ENCODE measurements at places on chromosomes 4 and X.

GRCh38 chr4:183940864-183941263 lies 35.8 kb downstream of the STOX2 start:
- no peak for DNase-seq

DNA sequence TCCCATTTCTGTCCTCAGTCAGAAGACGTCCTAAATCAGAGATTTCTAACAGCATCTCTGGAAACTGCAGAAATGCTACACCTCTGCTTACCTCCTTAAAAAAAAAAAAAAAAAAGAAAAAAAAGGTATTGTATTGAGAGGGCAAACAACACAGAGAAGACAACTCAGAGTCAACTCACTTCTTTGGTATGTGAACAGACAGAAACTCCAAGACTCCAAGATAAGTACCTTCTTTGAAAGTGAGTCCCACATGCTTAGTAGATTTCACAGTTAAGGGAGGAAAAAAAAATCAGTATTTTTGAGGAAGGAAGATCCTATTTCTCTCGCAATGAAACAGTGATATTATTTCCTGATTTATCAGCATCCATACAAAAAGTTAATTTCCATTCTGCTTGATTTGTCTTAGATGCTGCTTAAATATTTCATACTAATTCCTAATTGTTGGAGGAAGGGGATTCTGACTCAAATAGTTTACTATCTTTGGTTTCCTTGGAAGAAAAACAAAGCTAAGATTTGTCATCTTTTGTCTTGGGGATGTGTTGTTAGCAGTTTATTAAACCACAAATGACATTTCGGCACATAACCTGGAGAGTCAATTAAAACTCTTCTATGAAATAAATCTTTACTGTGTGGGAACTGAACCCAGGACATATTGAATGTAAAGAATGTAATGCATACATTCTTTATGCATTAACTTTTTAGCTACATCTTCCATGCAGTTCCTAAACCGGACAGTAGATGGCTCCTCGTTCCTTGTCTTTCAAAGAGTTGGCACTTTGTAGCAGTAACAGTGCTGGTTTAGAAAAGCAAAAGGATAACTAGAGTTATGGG lies 4.7 kb downstream of the RASGEF1B start:
- DNase-seq, result no peak

- DNase-seq, result no peak
Observed at GRCh38 chr4:115360431-115360830, 247.0 kb upstream of the NDST4 start.

- no peak for DNase-seq
Observed at GRCh38 chrX:108257556-108257955, 166.0 kb downstream of the ATG4A start.

- no peak for DNase-seq
Observed at GRCh38 chrX:133645256-133645655, 230.0 kb upstream of the GPC4 start.

- peak; percentile 31 for DNase-seq
Observed at GRCh38 chrX:66638591-66639500, at the start of gene EDA2R. TSS of gene EDA2R (minus strand) at chrX:66639078. CDS start at chrX:66616020, 23,058 bp downstream.

DNA sequence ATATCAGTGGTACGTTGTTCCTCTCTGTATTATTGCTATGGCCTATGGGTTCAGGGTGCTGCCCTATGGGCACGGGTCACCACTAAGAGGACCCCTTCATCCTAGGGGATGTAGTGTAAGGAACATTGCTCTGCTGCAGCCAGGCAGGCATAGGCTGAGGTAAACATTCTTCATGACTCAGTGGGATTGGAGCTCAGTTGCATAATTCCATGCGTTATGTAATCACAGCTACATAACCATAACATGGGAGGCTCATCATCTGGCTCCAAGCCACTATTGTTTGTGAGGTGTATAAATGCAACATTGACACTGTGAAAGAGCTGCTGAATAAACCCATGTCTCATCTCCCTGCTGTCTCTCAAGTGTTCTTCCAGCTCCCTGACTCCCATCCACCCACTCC lies 375.2 kb downstream of the MAGEE1 start:
- no peak for DNase-seq

DNA sequence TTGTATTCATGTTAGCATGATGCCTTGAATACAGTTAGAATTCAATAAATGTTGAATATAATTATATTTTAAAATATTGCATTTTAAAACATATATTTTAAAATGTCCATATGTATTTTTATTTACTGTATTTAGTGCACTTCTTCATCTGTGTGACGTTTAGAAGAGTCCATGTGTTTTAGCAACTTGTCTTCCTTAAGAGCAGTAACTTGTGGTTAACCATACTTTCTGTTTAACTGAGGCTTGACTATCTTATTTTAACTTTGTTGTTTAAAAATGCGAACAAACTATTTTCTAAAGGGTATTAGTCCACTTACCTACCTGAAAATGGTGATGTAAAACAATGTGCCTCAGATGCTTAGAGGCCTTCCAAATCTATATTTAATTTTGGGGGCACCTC lies 858 bp downstream of the DMP1 start:
- no peak for DNase-seq

DNA sequence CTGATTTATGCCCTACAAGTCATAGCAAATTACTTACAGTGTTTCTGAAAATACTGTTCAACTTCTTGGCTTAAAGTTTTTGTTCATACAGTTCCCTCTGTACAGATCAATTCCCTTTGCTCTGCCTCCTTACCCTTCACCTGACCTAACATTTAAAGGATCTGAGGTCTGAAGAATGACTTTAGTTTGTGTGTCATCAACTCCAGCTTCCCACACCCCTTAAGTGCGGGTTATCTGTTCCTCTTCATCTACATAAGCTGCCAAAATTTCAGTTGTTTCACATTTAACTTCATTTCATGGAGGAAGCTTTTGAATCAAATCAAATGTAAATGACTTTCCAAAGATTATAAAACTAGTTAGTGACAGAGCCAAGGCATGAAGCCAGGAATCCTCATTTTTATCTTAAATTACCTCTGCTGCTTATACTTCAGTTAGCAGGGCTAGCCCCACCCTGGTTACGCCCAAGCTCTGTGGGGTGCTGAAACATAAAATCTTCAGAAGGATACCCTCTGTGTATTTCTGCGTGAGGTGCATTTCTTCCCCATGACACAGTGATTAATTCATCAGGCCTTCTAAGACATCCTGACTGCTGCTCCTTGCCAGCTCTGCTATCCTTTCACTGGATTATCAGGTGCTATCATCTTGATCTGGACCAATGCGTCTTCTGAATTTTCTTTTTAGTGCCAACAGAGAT lies 16.5 kb downstream of the CXCL1 start:
- no peak for DNase-seq

GRCh38 chrX:5656544-5656943 lies 572.1 kb downstream of the NLGN4X start:
- DNase-seq, result no peak

DNA sequence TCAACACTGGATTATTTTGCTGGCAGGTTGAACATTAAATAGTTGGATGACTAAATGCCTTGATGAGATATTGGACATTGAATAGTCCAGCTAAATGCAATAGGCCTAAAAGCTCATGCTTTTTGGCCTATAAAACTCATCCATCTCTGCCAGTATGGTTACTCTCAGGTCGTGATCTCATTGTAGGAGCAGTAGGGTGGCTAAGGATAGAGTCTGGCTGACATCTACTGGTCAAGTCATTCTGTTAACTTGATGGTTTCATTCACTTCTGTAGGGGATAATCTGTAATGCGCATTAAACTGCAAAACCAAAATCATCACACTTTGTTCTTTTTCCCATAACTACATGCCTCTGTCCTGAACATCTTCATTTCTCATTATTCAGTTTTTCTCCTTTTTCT lies 227.0 kb downstream of the DKK2 start:
- DNase-seq, result peak; percentile 18

- no peak for DNase-seq
Observed at GRCh38 chr4:72325215-72325614, 243.8 kb downstream of the ADAMTS3 start.

- DNase-seq, result no peak
Observed at GRCh38 chr4:40173470-40173875, 23.4 kb upstream of the RHOH start.

GRCh38 chrX:78754917-78755316 lies 7.4 kb downstream of the LPAR4 start:
- DNase-seq, result no peak

- no peak for DNase-seq
Observed at GRCh38 chr4:2816401-2816954, 23.6 kb downstream of the SH3BP2 start.

- no peak for DNase-seq
Observed at GRCh38 chr4:84733343-84734033, 150.6 kb downstream of the CDS1 start.

GRCh38 chrX:5632887-5633286 lies 595.8 kb downstream of the NLGN4X start:
- no peak for DNase-seq

- DNase-seq, result no peak
Observed at GRCh38 chrX:69279234-69279633, 114.0 kb upstream of the PJA1 start.

GRCh38 chrX:142076633-142077032 lies 128.5 kb downstream of the MAGEC2 start:
- no peak for DNase-seq

- no peak for DNase-seq
Observed at GRCh38 chrX:77346859-77347258, 100.3 kb upstream of the FGF16 start.

DNA sequence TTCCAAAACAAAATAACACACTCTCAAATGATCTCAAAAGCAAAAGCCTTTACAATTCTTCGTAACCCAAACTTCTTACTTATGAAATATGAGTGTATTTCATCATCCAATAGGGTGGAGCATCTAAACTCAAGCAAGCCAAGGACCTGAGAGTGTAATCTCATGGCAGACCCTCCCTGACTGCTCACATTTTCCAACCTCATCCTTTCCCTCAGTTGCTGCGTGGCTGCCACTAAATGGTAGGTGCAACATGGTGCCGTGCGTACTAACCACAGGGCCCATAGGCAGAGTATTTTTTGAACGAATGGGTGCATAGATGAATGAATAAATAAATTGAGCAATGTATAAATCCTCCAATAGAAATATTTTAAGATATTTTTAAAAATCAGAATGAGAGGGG lies 45.4 kb downstream of the TTC29 start:
- DNase-seq, result no peak

DNA sequence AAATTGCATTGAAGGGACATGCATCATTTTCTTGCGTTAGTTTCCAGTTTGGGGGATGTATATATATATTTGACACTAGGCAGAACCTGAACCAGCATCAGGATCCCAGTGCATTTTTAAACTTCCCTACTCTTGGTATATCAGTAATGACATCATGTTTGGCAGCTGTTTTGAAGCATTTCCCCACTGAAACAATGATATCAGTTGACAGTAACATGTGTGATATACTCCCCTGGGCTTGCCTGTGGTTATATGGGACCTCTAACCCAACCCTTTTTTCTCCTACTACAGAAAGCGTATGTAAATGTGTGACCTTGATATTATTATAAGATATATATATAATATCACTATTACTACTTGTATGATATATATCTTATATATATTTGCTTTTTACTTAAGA lies 225.9 kb upstream of the CASK start:
- DNase-seq, result no peak

GRCh38 chr4:175341203-175341755 lies 423.1 kb downstream of the ADAM29 start:
- DNase-seq, result no peak

- DNase-seq, result no peak
Observed at GRCh38 chr4:99648321-99648720, 9.3 kb downstream of the C4orf54 start.

DNA sequence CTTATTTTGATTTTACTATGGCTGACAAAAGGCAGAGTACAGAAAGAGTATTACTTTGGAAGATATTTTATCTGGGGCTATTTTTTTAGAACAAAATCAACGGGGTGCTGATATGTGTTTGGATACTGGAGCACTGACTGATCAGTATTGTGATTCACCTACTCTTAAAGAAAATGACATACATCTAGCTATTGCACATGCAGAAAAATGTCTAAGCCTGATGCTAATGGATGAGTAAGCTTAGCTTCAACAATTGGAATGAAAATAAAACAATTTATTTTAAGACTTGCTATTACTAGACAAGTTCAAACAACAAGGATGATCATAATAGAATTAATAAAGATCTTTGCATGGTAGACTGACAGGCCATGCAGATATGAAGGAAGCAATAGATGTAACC lies 262.0 kb downstream of the PPP1R2C start:
- no peak for DNase-seq

- DNase-seq, result no peak
Observed at GRCh38 chrX:148417934-148418333, 82.5 kb upstream of the AFF2 start.

DNA sequence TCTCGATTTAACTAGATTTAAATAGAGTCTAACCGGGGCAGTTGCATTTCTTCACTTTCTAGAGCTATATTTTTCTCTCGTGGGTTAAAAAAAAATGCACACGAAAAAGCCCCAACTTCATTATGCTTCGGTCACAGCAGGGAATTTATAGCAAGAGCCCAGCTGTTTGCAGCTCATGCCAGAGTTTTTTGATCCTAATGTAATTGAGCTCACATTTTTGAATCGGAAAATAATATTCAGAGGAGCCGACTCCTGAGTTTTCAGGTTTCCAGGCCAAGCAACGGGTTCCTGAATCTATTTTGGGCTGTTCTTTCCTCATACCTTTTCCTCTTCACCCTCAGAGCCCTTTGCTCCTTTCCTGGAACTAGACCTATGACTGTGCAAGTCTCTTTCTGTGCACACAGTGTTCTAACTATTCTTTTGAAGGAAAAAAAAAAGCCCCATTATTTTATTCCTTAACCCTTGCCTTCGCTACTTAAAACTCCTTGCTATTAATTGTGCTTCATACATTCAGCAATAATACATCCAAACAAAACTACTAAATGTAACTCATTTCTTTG lies 27.5 kb upstream of the ESX1 start:
- no peak for DNase-seq

DNA sequence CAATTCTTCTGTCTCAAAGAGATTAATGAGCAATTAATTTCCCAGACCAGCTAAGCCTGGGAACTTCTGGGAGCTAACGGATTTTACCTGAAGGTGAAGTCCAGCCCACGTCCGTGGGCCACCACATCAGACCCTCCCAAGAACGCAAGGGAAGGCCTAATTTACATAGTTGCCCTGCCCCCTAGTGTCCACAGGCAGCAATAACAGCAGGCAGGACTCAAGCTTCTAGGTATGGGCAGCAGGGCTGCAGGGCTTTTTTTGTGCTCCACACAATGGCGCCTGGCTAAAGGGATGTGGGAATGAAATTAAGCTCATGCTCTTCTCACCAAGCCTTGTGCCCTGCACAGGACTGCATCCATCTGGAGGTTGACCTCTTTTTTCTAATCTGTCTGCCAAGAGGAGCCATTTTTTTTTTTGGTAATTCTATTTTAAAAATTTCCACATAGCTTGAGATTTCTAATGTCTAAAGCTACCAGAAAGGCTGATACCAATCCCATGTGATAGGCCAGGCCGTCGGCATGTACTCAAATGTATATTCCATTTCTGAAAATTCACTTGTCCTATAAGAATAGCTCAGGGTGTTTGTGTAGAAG lies 111.9 kb upstream of the TMEM164 start:
- DNase-seq, result peak; percentile 35

- no peak for DNase-seq
Observed at GRCh38 chr4:14916554-14917297, 85.6 kb upstream of the CPEB2 start.

GRCh38 chr4:41820473-41820872 lies 71.9 kb upstream of the PHOX2B start:
- no peak for DNase-seq

- no peak for DNase-seq
Observed at GRCh38 chr4:47050761-47051725, 19.7 kb downstream of the GABRB1 start.
